Activated T-cell treated with anti-CD3 and anti-CD28 coated beads for 48 hours (primary cell): ENCODE measurements at places on chromosomes 13 and 19.

- no peak for DNase-seq
Measured at GRCh38 chr19:38061294-38061693, 154.3 kb downstream of the SIPA1L3 start.

- DNase-seq: no peak
Measured at GRCh38 chr13:76014406-76015318, 378.5 kb downstream of the LMO7 start.

GRCh38 chr13:112572366-112572765, 15.6 kb downstream of the TUBGCP3 start:
- no peak for DNase-seq

DNA sequence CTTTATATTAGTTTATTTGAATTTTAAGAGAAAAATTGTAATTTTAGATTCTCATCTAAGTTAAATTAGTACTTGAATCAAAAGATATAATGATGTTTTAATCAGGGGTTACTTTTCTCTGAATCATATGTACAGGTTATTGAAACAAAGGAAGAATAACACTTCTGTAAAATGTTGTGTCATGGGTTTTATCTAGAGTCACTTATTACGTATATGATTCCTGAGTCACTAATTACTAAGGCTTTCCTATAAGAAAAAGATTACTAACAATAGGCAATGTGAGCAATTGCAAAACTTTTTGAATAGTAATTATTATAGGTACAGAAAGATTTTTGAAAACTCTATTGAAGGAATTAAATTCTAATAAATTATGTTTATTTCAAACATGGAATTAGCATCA, 99.2 kb upstream of the KLF5 start:
- no peak for DNase-seq

DNA sequence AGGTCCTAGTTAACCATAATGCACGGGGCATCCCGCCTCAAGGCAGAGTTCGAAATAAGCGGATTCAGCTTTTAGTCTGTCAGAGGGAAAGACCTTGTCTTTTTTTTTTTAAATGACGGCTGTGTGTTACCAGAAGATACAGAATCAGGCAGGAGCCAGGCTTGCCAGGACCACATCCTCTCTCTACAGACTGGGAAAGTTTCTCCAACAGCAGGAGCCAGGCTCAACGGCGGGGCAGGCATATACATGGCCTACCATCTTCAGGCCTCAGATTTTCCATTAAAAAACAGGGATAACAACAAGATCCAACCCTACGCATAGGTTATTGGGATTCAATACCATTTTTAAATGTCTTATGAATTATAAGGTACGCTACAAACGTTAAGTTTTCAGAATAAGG, 17.8 kb downstream of the IRS2 start:
- no peak for DNase-seq

DNA sequence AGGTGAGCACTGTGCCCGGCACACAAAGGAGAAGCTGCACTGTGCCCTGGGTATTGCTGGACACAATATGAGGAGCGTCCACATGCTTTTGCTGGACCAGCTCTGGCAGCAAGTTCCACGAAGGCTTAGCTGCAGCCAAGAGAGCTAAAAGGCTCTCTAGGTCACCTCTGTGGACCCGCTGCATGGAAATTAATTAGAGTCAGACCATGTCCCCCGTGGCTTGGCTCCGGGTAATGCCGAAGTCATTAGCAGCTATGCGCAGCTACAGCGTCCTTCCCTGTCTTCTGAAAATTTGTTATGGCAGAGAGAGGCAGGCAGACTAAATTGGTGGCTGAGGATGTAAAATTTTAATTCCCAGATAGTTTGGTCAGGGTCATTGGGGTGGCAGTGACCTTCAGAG, 271.5 kb downstream of the SLC7A1 start:
- no peak for DNase-seq

DNA sequence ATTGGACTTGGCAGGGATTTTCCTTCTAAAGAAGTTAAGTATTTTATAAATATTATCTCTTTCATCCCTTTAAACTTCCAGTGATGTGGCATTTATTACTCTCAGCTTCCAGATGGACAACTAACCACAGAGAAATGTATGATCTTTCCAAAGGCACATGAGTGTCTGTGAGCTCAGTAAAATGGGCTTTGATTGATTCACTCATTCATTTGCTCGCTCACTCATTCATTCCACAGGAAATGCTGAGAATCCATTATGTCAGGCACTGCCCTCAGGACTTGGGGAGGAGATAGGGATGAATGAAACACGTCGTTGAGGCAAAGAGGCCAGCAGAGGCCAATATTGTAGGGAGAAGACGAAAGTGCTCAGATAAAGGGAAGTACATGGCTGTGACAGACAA, 359.3 kb downstream of the EFNB2 start:
- DNase-seq: no peak

GRCh38 chr19:43755256-43755801, 567 bp upstream of the SMG9 start:
- DNase-seq: peak; percentile 79

DNA sequence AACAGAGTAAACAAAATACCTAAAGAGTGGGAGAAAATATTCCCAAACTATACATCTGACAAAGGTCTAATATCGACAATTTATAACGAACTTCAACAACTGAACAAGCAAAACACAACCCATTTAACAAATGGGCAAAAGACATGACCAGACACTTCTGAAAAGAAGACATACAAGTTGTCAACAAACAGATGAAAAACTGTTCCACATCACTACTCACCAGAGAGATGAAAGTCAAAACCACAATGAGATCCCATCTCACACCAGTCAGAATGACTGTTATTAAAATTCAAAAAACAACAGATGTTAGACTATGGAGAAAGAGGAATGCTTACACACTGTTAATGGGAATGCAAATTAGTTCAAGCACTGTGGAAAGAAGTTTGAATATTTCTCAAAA, 233.8 kb upstream of the EDNRB start:
- no peak for DNase-seq

- DNase-seq: peak; percentile 76
Measured at GRCh38 chr19:6678690-6679109, 8.7 kb upstream of the TNFSF14 start.

DNA sequence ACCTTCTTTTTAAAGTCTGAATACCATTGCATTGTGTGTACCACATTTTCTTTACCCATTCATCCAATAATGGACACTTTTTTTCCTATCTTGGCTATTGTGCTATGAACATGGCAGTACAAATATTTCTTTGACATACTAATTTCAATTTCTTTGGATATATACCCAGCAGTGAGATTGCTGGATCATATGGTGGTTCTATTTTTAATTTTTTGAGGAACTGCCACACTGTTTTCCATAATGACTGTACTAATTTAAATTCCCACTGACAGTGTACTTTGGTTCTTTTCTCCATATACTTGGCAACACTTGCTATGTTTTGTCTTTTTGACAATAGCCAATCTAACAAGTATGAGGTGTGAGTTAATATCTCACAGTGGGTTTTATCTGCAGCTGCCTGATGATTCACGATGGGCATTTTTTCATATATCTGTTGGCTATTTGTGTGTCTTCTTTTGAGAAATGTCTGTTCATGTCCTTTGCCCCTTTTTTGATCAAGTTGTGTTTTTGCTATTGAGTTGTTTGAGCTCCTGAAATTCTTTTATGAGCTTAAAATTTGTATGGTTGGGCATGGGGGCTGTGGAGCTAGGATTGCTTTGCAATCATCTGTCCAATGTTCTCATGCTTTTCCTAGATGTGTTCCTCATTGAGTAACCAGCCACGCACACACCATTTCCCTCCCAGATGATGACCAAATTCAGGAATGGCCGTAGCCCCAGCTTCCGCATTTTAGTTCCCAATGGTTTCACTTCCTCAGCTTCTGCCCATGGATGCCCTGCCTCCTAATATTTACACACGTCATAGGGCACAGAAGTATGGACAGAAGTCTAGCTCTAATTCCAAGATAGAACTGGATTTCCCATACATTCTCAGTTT, 380.0 kb upstream of the SGCG start:
- DNase-seq: no peak

DNA sequence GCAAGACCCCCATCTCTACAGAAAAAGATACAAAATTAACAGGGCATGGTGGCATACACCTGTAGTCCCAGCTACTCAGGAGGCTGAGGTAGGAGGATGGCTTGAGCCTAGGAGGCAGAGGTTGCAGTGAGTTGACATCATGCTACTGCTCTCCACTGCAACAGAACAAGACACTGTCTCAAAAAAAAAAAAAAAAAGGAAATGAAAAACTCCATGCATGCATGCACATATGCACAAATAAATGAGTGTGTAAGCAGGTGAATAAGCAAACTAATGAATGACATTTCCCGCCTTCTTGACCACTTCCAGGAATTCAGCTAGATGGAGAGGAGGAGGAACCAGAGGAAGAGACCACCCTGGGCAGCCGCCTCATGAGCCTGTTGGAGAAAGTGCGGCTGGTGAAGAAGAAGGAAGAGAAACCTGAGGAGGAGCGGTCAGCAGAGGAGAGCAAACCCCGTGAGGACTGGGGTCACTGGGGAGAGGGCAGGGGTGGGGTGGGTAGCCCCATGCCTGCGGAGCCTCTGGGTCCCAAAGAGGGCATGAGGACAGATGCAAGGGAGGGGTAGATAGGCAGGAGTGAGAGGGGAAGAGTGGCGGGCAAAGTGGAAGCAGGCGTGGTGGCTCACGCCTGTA, 58.8 kb downstream of the RYR1 start:
- no peak for DNase-seq

DNA sequence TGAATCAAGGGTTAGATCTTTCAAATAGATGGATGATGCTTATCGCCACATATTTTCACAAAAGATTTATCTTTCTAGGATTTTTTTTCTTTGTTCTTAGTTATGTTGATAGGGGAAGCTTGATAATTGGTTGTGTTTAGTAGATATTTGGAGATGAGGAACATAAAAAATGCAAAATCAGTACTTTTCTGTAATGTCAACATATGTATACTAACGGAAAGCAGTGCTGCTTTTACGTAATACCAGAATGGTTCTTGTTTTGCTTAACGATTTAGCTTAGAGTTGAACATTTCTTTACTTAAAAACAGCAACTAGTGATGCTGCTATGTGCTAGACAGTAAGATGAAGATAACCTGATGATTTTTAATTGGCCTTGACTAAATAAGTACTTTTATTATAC, 3.0 kb downstream of the ZMYM2 start:
- no peak for DNase-seq

GRCh38 chr13:94415500-94416237, 63.8 kb downstream of the DCT start:
- no peak for DNase-seq

- no peak for DNase-seq
Measured at GRCh38 chr13:98301721-98302120, 124.7 kb upstream of the RNF113B start.

DNA sequence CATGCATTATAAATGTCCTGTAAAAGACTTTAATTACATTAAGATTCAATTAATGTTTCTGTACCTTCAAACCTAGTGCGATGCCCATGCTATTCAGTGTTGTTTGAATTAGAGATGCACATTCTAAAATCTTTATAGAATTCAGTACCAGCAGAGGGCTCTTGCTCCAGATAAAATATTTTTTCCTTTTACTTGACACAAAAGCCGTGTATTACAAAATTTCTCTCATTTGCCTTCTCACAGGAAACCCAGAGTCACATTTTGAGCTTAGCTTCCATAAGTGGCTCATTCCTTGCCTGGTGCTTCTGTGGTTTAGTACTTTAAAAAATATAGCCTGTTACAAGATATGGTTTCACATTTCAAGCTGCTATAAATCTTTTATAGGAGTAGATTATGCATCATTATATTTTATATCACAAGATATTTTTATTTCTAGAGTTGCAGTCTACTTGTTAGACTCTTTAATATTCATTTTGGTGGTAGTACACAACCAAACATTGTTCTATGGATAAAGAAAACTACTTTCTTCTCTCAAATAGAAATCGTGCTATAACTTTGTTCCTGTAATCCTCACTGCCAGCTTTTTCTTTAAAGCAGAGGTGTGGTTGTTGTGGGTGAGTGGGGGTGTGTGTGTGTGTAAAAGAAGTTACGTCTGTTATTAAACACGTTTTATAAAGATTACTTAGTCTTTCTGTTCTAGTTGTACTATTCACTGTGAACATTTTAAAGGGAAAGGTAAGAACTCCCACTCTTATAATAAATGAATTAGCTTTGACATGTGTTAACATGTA, 101.4 kb downstream of the RNF17 start:
- no peak for DNase-seq

DNA sequence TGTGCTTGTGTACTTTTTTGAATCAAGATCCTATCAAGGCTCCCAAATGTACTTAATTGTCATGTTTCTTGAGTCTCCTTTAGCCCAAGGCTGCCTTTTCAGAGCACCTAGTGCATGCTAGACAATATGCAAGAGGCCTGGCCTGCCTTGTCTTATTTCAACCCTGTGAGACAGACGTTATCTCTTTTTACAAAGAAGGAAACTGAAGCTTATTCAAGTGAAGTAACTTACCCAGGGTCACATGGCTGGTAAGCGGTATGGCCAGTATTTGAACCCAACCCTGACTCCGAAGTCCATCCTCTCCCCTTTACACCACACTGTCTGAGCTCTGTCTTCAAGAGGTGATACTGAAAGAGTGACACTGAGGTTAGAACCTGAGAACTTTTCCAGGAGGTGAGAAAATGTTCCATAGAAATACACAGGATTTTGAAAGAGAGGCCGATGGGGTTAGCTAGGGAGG, 505.1 kb downstream of the FOXO1 start:
- DNase-seq: no peak

DNA sequence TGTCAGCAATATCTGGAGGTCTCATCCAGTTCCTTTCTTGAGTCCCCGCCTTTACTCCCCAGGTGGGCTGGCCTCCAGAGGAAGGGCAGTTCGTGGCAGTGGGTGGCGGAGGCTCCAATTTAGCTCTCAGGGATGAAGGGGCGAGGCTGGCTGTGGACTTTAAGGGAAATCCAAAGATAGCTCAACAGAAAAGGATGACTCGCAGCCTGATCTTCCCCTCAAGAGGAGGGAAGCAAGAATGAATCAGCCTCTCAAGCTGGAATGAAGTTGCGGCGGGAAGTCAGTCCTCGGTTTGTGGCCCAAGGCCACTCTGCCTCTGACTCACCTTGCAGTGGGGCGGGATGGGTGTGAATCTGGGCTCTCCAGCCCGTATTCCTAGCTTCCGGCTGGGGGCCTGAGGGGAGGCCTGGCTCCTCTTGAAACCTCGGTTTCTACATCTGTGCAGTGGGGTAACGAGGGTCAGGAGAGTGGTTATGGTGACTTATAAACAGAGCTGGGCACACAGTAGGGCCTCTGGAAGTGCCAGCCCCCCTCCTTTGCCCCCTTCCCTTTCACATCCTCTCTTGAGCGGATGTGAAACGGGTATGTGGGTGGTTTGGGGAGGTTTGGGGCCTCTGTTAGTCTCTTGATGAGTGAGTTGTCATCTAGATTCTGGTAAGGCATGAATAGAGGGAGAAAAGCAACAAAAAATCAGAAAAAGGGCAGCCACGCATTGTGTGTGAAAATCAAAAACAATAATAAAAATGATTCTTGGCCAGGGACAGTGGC, 10.5 kb upstream of the SMG9 start:
- peak; percentile 82 for DNase-seq

- no peak for DNase-seq
Measured at GRCh38 chr19:29837448-29837981, 25.7 kb downstream of the CCNE1 start.

DNA sequence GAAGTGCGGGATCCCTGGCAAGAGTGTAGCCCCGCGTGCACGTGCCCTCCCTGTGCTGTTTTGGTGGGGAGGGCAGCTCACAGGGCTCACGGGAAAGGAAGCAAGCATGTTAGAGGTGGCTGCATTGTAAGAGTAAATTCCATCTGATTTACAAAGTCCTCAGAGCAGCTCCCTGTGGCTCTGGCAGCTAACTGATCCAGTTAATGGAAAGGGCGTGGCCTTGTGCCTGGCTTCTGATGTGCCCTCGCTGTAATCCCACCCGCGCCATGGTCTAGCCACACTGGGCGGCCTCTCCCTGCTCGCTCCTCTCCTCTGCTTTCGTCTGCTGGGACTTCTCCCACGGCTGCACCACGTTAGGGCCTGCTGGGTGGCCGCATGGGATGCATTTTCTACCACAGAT, 258.5 kb downstream of the FGF9 start:
- no peak for DNase-seq
